ENCODE measurements at places on chromosomes 1 and 21.

GRCh38 chr1:156114919-156115513 is 505 bp downstream of the LMNA start:
- no peak for DNase-seq

DNA sequence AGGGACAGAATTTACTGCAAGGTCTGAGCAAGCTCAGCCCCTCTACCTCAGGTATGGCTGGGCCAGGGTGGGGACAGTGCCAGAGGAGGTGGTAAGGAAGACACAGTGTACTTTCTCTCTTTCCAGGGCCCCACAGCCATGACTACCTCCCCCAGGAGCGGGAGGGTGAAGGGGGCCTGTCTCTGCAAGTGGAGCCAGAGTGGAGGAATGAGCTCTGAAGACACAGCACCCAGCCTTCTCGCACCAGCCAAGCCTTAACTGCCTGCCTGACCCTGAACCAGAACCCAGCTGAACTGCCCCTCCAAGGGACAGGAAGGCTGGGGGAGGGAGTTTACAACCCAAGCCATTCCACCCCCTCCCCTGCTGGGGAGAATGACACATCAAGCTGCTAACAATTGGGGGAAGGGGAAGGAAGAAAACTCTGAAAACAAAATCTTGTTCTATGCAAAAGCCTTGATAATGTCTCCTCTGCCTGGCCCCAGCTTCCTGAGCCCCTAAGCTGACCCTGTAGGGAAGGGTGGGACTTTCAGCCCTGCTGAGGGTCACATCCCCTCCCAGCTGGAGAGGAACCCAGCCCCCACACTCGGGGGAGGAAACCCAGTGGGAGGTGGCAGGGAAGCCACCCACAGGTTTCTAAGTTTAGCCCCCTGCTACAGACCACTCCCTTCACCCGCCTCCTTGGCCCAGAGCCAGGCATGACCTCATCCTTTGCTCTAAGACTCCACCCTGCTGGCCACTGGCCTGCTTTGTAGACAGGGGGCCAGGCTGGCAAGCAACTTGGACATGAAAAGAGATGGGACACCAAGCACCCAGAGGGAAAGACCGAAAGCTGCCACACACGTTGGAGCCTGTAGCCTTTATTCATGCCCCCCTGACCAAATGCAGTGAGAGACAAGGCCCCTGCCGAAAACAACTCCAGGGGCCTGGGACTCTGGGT is 6.4 kb downstream of the RHOC start:
- peak; percentile 55 for DNase-seq

- peak; percentile 14 for DNase-seq
Measured at GRCh38 chr1:55192093-55192492, 23.1 kb downstream of the USP24 start.

DNA sequence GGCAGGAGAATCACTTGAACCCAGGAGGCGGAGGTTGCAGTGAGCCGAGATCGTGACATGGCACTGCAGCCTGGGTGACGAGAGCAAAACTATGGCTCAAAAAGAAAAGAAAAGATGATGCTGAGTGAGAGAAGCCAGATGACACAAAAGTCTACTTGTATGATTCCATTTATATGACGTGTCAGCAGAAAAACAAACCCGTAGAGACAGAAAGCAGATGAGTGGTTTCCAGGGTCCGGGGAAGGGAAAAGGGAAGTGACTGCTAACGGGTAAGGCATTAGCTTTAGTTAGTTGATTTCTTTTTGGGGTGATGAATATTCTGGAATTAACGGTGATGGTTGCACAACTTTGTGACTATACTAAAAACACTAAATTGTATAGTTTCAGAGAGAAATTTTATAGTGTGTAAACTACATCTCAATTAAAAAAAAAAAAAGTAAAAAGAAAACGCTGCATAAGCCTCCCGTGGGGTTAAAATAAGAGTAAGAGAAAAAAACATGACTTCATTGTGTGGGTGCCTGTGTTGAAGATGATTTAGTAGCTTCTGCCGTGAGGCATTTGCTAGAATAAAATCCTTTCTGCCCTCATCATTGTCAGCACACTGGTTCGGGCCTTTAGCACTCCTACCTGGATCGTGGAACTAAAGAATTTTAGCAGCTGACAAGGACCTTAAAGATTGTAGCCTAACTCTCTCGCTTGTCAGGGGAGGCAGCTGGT is 24.7 kb upstream of the ATP5PO start:
- DNase-seq = no peak

DNA sequence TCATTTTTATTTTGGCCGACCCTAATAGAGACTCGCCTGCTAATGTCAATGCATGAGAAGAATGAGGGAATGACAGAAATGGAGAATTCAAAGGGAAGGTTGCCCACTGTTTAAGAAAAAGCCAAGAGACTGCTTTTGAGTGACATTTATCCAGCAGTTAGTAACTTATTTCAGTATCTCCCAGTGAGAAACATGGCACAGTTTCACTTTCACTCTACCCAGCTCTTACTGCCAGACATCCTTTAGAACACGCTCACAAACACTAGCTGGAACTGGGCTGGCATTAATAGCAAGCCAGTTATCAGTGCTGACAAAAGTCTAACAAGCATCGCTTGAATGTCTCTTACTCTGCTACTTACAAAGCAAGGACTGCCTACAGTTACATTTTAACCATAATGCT is 8.5 kb downstream of the GGPS1 start:
- DNase-seq = no peak

DNA sequence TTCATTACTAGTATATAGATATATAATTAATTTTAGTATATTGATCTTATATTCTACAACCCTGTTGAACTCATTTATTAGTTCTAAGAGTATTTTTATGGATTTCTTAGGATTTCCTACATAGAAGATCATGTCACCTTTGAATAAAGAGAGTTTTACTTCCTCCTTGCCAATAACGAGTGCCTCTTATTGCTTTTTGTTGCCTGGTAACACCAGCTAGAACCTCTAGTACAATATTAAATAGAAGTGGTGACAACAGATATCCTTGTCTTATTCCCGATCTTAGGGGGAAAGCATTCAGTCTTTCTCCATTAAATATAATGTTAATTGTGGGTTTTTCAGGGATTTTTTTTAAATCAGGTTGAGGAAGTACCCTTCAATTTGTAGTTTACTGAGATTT is 40.8 kb downstream of the WNT2B start:
- peak; percentile 7 for DNase-seq

DNA sequence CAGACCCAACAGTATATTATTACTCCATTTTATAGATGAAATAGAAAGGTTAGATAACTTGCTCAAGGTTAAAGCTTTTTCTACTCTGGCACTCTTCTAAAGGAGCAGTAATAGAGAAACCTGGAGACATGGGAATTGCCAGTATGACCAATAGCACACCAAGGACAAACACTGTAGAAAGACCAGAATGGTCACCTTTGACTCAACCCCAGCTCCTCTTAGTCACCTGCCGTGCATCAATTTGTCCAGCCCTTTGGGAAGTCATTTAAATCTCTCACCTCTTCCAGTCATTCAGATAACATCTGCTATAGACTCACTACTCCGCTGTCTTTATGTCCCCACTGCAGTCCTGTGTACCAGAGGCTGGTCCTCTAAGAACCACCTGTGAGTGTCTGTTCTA is 23.9 kb upstream of the SLC44A3 start:
- no peak for DNase-seq

DNA sequence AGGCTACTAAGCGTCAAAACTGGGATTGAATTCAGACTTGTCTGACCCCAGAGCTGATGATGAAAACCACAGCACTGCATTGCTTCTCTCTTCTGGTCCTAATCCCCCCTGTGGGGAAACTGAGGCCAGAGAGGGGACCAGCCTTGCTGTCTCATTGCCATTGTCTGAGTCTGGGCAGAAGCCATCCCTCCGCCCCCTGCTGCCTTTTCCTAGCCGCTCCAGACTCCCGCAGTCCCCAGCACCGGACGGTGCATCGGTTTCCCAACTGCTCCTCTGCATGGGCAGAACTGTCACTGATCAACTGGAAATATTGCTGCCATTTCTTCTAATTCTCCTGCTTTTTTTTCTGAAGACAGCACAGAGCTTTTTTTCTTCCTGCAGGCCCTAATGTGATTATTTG is 157.4 kb downstream of the ACTL8 start:
- no peak for DNase-seq

GRCh38 chr1:164660412-164660772 is 101.4 kb downstream of the PBX1 start:
- no peak for DNase-seq

DNA sequence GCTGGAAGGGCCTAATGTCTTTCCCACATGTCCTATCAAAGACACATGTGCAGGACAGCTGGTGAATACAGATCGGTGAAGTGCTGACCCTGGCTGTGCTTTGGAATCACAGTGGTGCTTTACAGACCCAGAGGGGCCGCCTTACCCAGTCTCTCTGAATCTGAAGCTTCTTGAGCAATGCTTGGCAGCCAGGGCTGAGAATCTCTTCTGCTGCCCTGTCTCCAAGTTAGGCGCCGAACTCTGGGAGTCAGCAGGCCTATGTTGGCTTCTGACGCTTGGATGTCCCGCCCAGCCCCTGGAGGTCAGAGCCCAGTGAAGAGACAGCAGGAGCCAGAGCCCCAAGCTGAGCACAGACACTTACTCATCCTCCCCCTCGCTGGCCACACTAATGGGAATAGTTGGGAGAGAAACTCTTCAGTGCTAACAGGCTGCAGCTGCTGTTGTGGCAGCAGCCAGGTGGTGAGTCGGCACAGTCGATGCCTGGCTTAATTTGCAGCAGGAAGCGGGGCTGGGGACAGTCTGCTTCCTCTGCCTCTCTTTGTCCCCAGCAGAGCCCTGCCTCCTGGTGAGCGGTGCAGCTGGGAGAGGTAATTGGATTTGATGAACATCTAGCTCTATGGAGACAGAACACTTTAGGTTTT is 68.1 kb downstream of the URB2 start:
- DNase-seq = peak; percentile 85

GRCh38 chr1:223419561-223419960 is 26.3 kb downstream of the CCDC185 start:
- DNase-seq = peak; percentile 10

DNA sequence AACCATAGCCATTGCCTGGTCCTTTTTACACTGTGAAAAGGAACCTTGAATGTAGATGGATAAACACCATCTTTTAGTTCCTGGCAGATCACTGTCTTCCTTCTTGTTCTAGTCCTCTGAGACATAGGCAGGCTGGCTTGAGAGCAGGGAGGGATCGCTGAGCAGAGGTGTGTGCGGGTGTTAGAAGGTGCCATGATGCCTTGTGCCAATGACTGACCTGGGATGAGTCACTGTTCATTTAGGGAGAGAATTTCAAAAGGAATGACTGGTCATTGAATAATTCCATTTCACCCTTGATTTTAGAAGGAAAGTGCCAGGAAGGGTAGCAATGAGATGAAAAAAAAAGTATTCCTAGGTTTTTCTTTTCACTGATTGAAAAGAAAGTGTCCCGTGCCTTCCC is 383.9 kb downstream of the KIF26B start:
- no peak for DNase-seq

DNA sequence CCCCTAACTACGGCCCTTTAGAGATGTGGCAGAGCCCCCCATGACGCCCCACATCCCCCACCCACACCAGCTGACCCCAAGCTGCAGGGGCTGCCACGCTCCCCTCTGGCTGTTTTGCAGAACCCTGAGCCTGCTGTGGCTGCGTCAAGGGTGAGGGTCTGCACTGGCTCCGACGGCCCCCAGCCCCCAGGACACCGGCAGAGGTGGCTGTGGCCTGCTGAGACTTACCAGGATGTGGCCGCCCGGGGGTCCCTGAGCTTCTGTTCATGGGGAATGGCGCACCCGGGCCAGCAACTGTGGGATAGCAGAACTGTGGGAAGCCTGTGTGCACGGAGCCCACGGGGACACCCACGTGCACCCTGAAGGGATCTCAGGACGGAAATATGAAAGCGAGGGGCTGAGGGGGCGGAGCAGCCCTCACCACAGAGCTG is 12.8 kb upstream of the RNF223 start:
- DNase-seq = no peak

GRCh38 chr1:16387201-16388188 is 20.5 kb downstream of the SZRD1 start:
- DNase-seq = no peak

DNA sequence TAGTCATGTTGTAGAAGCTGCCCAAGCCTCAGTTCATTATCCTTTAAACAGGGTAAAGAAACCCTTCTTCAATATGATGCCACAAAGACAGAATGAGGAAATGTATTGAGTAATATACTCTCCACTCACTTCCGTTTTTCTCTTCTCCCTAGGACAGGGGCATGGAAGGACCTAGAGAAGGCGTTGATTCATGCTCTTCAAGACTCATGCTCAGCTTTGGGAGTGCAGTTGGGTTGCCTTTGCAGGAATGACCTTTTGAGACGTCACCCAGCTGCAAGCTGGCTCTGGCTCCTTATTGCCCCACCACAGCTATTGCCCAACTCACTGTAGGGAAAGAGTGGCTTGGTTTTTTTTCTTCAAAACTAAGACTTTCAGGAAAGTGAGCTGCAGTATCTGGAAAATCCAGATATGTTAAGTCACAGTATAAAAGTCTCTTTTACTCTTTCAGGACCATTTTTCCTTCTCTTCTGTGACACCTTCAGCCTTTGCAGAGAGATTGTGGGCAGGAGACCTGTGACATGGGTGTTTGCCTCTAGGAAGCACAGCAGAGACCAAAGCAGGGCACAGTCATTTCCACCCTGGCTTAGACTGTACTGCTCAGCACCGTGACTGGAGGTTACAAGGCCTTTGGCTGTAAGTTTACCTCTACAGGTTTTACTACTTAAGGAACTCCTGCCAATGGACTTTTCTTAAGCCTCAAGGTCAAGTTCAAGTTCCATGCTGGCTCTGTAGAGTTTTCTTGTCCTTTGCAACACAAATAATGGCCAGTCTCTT is 39.5 kb downstream of the XCL2 start:
- DNase-seq = no peak

DNA sequence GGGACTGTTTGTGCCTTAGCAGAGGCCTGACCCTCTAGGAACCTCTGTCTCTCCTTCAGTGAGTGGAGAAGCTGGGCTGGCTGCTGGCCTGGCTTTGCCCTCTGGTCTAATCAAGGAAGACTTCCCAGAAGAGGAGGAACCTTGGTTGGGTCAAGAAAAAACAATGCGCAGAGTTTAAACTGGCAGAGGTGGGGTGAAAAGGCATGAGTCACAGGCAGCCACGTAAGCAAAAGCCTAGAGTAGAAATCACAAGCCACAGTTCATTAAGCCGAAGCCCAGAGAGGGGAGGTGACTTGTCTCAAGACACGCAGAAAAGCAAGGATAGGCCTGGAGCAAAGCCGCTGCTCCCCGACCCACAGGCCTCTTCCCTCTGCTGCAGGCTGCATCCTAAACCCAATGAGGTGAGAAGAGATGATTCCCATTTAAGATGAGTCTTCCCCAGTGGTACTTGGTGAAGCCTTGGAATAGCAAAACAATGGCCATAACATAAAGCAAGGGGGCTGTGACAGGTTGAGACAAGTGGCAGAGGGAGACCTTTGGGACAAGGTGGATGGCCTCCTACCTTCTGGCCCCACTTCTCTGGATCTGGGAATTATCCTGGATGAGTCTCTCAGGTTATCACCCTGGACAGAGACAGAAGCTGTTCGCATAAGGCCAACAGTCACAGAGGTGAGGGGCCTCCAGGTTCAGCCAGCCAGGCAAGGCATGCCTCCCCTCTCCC is 7.7 kb downstream of the PDZK1IP1 start:
- no peak for DNase-seq
